Activated CD4-positive, alpha-beta T cell treated with anti-CD3 and anti-CD28 coated beads, Interleukin-2, amount 50 U/mL, for 4 hours (primary cell): ENCODE measurements at places on chromosomes 11 and 22.

DNA sequence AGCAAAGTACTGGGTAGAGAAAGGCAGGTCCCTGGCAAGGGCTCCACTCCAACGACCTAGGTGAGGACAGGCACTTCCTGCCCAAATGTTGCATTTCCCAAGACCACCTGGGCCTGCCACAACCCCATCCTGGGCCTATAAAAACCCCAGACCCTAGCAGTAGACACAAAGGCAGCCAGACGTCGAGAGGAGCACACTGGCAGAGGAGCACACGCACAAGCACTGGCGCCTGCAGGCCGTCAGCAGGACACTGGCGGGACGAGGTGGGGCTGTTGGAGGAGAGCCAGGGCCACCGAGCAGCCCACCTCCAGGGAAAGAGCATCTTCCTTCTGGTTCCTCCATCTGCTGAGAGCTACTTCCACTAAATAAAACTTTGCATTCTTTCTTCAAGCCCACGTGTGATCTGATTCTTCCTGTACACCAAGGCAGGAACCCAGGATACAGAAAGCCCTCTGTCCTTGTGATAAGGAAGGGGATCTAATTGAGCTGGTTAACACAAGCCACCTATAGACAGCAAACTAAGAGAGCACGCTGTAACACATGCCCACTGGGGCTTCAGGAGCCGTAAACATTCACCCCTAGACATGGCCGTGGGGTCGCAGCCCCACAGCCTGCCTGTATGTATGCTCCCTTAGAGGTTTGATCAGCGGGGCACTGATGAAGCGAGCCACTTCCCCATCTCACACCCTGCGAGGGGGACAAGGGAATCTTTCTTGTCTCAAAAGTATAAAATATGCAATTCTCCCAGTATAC is 89.7 kb upstream of the MTMR2 start:
- peak; percentile 10 for DNase-seq

DNA sequence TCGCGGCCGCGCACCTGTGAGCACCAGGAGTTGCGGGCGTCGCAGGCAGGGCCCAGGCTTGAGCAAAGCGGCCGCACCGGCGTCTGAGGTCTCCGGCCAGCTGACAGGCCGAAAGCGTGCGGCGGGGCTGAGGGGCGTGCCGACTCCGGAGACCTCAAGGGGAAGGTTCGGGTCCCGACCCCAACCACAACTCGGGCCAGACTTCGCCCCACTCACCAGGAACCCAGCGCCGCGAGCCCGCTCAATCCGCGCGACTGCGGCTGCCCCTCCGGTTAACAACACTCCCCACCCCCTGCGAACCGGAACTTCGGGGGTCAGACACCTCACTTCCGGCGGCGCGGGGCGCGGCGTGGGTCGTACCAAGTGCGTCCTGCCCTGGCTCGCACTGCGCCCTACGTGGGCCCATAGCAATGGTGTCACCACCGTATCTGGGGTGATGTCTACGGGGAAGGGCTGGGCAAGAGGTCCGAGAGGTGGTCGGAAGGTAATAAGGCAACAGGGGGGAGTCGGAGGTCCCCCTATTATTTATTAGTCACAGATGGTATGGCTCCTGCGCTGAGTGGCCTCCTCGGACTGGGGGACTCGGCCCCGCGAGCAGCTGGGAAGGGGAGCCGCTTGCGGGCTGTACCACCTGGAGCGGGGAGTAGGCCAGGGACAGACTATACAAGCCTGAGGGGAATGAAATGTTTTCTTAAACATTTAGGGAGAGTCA is at the start of gene SYVN1:
SYVN1 (minus strand) TSS at position 280 of the 712 bp plus-strand sequence. CDS start 918 bp downstream, outside the sequence.
- DNase-seq, result peak; percentile 89

DNA sequence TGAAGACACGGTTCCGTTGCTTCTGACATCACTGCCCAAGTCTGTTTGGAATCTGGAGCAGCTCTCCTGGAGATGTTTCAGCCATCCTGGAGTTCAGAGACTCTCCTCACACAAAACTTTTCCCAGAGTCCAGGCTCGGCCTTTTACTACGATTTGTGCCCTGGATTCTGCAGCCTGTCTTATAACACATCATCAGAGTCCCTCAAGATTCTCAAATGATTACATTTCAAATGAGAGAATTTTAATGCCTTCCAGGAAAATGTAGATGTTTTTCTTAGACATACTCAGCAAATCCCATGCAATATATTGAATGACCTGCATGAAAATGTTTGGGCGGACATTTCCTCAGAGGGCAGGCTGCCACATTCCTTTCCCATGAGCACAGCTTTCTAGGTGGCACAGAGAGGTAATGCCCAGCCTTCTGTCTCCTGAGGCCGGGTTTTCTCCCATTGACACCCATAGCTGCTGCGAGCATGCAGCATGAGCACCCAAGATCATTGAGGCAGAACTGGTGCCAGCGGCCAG is 129.1 kb downstream of the SNX19 start:
- no peak for DNase-seq

DNA sequence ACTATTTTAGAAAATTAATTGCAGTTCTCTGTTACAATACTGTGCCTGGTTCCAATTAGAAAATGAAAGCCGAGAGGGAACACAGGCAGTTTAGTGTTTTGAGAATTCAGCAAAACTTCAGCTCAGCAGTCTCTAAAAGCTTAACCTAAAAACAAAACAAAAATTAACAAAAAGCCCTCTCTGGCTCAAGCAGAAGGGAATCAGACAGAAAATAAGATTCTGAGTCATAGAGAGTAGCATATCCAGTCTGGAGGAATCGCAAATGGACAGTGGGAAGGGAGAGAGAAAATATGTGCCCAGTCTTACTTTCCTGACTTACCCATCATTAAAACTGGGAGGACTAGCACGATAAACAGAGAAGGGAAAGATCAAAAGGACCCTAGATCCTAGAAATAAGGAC is 38.1 kb upstream of the CHRM4 start:
- DNase-seq, result no peak

GRCh38 chr11:20213790-20214189 is 53.5 kb upstream of the DBX1 start:
- no peak for DNase-seq
